DMS79 treated with DMSO at 0.1 percent for 48 hours (cell line): ENCODE measurements at places on chromosomes 16 and 17.
A peak's percentile ranks its signal among the peaks of the same experiment; 100 is the strongest.

- DNase-seq = no peak
These were observed 55.2 kb upstream of the GOT2 start for GRCh38 chr16:58789351-58789750.

GRCh38 chr17:68301438-68301959 is 10.2 kb downstream of the ARSG start:
- DNase-seq = no peak

GRCh38 chr17:44272321-44272951 is 4.5 kb upstream of the SLC4A1 start:
- no peak for DNase-seq

- DNase-seq = no peak
These were observed 156.5 kb upstream of the KCNJ18 start for GRCh38 chr17:21535686-21536375.

DNA sequence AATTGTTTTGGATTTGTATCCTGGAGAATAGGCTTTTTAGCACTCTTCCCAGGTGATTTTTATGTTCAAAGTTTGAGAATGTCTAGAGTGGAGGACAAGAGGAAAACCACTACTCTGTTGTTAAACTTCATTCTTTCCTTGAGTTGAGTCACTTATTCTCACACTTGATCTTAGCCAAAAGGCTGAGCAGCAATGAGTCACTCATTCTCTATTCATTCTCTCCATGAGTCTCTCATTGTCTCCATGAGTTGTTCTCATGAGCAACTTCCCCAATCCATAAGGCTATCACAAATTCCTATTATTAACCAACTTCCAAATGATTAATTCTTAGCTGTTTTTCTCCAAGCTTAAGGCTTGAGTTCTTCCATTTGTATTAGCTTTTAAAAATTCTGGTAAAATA is 1393.3 kb downstream of the CDH8 start:
- no peak for DNase-seq

GRCh38 chr17:1979182-1979985 is 45.8 kb downstream of the RTN4RL1 start:
- DNase-seq = peak; percentile 84

DNA sequence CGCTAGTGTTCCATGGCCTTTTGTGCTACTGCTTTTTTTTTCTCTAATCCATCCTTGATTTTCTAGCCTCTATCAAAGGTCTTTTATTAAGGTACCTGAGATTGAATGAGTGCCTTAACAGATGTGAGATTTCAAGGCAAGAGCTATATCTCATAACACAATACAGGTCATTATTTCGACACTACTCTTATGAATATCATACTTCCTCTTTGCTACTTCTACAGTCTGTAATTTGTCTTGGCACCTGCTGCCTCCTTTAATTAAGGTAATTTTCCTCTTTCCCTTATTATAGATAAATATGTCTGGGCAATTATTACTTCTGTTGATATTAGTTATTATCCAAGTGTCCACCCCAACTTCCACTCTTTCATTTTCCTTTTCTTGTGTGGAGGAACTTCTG is 5.3 kb downstream of the KRT28 start:
- peak; percentile 40 for DNase-seq

DNA sequence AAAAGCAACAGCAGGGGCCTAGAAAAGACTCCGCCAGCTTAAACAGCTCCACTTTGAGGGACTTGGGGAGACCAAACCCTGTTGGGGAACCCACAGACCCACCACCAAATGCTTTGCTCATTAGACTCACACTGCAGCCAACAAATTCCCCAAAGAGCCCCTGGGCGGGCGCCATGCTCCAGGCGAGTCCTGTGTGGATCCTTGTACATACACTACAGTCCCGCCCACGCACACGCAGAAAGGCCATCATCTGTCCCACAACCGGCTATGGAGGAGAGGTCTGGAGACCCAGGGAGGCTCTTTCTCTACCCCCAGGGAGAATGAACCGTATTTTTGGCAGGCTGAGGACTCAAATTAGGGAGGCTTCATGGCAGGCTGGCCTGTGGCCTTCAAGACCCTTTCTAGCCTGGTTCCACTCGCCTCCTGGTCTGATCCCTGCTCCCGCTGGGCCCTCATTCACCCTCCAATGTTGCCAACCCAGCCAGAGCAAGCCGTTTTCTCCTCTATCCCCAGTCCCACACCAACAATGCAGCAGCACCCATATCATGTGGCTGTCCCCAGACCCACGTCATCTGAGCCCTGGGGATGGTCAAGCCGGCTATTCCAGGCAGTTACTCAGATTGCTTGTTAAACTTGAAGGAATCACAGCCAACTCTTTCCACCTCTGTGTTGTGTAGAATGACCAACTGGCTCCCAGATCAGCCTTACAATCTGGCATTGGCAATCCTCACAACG is 27.2 kb downstream of the ZNF423 start:
- no peak for DNase-seq

DNA sequence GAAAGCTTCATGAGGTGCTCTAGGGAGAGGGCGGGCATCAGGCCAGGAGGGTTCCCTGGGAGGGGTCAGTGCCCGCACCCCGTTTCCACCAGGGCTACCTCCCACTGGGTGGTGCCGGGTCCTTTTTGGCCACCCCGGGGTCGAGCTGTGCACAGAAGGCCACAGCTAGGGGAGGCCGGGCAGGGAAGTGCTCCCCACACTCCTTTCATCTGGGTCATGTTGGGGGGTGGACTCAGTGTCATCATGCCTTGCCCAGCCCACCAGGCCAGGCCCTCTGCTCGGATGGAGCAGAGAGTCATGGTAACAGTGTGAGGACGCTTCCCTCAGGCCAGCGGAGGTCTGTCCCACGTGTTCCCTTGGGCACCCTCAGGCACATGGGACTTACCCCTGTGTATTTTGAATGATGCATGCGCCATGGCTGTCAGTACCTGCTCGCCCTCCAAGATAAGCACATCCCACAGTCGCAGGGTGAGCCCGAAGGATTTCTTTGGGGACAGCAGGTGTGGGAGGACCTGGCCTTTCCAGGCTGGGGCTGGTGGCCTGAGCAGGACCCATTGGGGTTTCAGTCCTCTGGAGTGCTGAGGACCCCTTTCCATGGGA is 46.4 kb downstream of the TNFRSF13B start:
- no peak for DNase-seq

DNA sequence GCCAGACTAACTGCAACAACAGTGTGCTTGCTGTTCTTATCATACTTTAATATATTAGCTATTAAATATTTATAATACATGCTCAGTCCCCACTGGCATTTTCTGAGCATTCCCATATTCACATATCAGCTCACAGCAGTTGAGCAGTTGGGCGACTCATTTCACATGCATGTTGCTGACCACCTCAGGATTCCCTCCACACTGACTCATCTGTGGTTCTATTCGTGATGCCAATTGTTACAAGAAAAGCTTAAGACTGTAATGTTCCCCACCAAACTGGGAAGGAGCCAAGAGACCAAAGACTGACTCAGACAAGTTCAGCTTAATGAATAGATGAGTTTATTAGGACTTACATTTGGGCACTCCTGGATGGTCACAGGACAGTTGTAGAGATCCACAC is 100.3 kb upstream of the KIF2B start:
- no peak for DNase-seq

DNA sequence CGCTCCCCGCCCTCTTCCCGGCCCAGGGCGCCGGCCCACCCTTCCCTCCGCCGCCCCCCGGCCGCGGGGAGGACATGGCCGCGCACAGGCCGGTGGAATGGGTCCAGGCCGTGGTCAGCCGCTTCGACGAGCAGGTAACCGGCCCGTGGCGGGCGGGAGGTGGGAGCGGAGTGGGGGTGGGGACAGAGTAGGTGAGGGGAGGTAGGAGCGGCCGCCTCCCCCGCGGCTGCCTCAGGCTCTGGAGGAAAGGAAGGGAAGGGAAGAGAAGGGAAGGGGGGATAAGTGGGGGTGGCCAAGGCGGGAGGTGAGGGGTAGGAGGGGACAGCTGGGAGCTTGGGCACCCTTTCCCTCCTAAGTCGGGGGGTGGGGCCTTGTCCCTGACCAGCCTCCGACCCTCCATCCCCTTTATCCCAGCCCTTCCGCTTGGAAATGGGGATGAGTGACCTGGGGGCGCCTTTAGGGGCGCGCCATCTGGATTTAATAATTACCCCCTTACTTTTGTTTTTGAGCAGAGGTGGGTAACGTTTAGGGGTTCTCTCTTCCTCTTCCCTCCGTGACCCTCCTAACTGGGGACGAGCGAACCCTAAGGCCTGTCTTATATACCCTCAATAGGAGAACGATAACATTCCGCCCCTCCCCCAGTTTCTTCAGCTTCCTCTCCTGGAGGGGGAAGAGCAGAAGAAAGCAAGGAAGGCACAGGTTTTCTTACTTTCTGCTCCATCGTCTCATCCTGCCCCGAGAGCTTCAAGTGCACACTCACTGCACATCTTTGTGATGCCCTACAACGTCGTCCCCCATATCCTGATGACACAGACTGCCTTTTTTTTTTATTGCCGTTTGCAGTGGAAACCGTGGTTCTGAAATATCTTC is 694 bp downstream of the NF1 start:
- DNase-seq = peak; percentile 51

DNA sequence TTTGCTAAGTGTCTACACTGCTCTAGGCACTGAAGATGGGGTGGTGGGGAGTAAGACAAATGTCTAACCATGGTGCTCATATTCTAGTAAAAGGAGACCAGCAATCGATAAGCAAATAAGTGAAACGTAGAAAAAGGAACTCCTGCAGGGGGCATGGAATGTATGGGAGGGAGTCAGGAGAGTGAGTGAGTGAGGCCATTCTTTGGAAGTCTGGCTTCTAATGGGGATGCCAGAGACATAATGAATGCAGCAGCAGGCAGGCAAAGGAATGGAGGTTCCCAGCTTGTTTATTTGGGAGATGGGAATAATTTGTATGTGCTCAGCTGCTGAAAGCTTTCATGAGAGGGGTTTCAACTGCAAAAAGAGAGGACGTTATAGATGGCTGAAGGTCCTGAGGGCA is 216.4 kb upstream of the DYNLRB2 start:
- no peak for DNase-seq

- no peak for DNase-seq
These were observed 540.4 kb upstream of the CDH11 start for GRCh38 chr16:65662256-65662655.

DNA sequence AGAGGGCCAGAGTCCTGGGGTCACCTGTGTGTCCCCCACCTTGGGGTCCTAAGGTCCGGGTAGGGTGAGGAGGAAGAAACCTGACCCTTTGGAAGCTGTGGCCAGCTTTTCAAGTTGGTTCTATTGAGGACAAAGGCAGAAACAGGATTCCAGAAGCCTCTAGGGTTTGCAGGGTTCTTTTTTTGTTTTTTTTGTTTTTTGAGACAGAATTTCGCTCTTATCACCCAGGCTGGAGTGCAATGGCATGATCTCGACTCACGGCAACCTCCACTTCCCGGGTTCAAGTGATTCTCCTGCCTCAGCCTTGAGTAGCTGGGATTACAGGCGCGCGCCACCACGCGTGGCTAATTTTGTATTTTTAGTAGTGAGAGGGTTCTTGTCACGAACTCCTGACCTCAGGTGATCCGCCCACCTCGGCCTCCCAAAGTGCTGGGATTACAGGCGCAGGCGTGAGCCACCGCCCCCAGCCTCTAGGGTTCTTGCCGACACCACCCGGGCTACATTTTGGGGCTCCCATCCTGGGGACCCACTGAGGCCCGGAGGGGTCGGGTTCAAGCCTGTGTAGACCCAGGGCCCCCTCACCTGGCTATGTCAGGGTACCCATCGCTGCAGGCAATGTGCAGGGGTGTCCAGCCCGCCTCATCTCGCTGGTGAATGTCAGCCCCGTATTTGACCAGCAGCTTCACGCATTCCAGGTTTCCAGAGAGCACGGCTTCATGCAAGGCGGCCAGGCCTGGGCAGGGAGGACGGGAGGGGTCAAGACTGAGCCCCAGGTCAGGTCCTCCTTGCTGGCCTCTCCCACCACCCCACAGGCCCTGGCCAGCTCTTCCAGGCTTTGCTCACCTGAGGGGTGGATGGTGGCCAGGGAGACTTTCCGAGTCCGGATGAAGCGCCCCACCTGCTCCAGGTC is 674 bp downstream of the PPP1R27 start:
- no peak for DNase-seq

DNA sequence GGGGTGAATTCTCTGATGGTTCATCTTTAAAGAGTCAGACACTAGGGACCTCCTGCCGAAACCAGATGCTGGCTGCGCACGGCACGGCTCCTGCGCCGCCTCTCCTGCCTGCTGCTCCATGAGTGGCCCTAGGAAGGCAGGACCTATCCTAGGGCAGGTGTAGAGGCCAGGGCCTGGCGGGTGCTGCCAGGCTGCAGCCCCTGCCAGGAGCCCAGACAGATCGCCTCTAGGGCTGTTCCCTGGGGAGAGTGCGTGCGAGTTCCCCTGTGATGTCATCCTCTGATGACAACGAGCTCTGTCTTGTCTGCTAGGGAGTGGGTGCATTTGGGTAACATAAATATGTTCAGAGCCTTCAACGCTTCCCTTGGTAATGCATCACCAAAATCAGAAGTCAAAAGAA is 23.9 kb downstream of the SLC38A10 start:
- DNase-seq = no peak

GRCh38 chr17:61967729-61968128 is 39.9 kb upstream of the INTS2 start:
- DNase-seq = no peak

DNA sequence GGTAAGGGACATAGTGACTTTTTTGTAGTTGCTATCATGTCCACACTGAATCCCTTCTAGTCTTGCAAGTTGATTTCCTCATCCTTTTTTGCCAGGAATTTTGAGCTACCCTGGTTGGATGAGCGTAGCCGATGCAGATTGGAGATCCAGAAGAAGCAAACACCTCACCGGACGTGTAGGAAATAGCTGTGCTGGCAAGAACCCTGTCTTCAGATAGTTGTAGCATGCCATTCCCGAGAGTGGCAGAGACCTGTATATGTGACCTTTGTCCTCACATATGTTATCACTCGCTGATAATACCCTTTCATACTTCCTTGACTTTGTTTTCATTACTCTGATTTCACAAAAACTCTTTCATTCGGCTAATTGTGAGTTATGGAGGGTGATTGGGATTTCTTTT is 6.2 kb upstream of the CASC3 start:
- DNase-seq = no peak

GRCh38 chr17:2237950-2238349 is 65.6 kb downstream of the SMG6 start:
- DNase-seq = no peak

GRCh38 chr17:65103896-65104295 is 33.3 kb upstream of the RGS9 start:
- DNase-seq = no peak

DNA sequence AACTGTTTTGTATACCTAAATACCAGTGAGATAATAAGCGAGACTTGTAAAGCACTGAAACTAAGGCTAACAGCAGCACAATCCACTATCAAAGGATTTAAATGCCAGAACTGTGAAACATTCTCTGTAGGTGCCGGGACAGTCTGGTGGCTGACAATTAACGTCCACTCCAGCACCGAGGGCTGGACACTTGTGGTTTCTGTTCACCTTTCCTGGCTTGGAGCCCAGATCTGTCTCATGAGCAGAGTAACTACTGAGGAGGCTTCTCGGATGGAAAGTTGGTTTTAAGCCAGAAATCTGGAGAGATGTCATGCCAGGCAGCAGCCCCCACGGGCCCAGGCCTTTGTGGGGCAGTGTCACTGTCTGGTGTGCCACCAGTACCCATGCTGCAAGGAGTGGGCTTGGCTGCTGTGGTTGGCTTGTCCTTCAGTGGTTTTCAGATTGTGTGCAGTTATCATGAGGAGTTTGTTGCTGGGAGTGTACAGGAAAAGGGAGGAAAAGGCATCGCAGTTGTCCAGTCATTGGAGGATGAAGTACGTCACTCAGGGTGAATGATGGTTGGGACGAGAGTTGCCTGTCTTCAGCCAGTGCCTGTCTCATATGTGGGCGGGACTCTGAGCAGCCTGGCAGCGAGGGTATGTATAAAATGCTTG is 35.5 kb downstream of the UBN1 start:
- peak; percentile 93 for DNase-seq

- no peak for DNase-seq
These were observed 13.3 kb downstream of the CRISPLD2 start for GRCh38 chr16:84833144-84833500.
